ENCODE measurements at places on chromosomes 16 and 17.

DNA sequence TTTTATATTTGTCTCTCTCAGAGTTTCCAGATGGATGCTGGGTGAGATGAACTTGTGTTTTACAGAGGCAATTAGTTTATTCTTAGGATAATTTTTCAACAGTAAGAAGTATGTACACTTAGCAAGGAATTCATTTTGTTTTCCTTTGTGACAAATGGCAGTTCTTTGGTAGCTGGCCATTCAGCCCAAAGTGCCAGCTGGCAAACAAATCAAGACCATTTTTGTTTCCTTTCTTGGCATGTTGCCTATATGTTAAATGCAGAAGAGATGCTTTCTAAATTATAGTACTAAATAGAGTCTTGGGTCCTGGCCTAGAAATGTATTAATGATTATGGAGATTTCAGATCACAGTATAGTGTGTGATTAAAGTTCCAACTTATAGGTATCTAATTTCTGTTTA lies 337.1 kb downstream of the CNTNAP4 start:
- DNase-seq, result no peak

GRCh38 chr16:14415291-14415690 lies 214.8 kb downstream of the PARN start:
- no peak for DNase-seq

- no peak for DNase-seq
These were observed 9.9 kb upstream of the ADGRG1 start for GRCh38 chr16:57618296-57619132.

GRCh38 chr17:47009759-47010594 lies 30.9 kb upstream of the RPRML start:
- DNase-seq, result no peak

GRCh38 chr16:20859699-20860098 lies 40.5 kb downstream of the DCUN1D3 start:
- no peak for DNase-seq

- no peak for DNase-seq
These were observed 10.1 kb upstream of the CA4 start for GRCh38 chr17:60139438-60140285.

- DNase-seq, result no peak
These were observed at the start of gene RIPOR1 for GRCh38 chr16:67528222-67528869. Gene RIPOR1 (plus strand): TSS chr16:67528829. CDS start chr16:67538447, 9,618 bp downstream.

DNA sequence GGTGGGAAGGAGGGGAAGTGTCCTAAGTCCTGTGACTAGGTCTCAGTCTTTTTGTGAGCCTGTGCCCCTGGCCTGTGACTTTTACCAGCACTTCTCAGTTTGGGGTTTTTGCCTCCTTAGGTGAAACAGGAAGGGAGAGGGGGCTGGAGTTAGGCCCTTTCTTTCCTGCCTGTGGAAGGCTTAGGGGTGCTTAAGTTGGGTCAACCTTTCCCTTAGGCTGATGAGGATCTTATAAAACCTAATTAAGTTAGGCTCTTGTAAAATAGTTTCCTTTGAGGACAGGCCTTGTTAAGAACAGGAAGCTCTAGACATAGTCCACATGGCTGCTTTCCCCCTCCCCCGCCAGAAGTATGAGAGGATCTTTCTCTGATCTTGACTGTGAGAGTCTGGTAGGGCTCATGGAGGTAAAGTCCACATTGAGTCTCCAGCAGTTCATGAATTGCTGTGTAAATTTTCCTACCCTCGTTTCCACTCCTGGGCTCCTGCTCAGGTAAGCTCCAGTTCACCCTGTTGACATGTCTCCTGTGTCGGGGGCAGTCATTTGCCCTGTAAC lies 17.0 kb upstream of the DNASE1 start:
- no peak for DNase-seq
